ENCODE measurements at places on chromosomes 2 and 18.

DNA sequence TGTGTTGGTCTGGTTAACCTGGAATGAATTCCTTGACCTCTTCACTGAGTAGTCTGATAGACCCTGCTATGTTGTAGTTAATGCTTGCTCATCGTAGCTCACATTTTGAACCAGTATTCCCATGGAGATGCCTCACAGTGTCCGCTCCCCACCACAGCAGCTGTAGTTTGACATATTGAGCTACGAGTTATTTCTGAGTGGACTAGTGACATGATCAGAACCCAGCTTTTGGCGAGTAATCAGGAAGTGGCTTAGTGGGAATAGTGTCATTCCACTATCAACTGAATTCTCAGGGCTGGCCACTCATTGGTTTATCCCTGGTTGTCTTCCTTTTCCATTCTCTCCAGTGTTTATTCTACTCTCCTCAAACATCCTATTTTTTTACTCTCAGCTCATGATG is 102.7 kb downstream of the MYO1B start:
- DNase-seq, result no peak

DNA sequence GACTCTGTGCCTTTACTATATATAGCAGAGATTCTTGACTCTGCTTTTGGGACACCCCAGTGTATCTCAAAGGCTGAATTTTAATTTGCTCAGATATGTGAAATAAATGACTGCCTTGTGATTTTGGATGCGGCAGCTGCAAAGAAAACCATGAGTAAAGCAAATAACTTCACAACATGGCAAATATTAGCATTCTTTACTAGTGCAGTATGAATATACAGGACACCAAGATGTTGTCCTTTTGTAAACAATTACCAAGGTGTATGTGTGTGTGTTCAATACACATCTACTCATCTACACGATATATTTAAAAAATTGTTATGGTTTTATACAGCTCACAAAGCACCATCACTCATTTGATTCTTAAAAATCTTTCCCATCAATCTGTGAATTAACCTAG is 70.6 kb upstream of the TCF4 start:
- DNase-seq, result no peak

DNA sequence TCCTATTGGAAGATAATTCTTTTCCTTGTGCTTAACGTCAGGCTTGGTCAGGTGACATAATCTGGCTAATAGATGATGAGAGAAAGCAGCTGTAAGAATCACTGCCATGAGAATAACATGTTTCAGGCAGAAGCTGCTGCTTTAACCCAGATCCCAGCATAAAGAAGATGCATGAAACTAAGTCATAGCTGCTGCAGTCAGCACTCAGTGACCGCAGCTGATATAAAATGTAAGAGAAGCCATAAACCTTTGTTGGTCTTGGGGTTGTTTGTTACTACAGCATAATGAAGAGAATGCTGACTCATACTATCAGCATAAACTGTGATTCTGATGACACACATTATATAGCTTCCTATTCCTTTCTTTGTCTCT is 274.3 kb upstream of the TRIB2 start:
- no peak for DNase-seq

- no peak for DNase-seq
These were observed 125.7 kb downstream of the UXS1 start for GRCh38 chr2:106068451-106068850.

DNA sequence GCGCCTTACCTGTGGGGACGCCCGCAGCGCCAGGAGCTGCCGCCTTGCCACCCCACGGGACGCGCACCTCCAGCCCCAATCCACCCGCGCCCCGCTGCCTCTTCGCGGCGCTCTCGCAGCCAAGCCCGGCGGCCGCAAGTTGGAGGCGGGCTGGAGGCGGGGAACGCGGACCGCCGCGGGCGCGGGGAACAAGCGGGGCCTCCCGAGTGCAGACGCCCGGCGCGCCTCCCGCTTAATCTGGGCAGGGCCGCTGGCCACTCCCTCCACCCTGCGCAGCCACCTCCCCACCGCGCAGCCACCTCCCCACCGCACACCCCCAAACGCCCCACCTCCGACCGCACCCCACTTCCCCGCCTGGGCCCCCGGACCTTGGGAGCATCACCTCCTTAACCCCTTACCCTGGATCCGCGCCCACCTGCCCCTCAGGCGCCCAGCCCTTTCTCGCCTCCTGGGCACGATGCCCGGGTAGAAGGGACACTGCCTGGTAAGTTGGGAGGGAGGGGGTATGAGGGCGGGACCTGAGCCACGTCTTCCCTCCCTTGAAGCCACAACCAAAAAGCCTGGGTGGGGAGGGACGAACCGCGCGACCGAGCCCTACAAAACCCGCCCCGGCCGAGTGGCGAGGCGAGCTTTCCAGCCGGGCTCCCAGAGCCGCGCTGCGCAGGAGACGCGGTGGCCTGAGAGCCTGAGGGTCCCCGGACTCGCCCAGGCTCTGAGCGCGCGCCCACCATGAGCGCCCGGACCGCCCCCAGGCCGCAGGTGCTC is at the start of the genes COL4A3 and COL4A4:
COL4A3 (plus strand) TSS at position 627 of the 765 bp plus-strand sequence; CDS start at position 730, 103 bp downstream.
COL4A4 (minus strand) TSS at position 208 of the 765 bp plus-strand sequence. CDS start 16,722 bp downstream, outside the sequence.
- DNase-seq, result no peak

- DNase-seq, result no peak
These were observed 86.4 kb upstream of the MAP4K3 start for GRCh38 chr2:39523308-39524044.

GRCh38 chr2:118842661-118843482 is 4.6 kb downstream of the EN1 start:
- DNase-seq, result no peak

DNA sequence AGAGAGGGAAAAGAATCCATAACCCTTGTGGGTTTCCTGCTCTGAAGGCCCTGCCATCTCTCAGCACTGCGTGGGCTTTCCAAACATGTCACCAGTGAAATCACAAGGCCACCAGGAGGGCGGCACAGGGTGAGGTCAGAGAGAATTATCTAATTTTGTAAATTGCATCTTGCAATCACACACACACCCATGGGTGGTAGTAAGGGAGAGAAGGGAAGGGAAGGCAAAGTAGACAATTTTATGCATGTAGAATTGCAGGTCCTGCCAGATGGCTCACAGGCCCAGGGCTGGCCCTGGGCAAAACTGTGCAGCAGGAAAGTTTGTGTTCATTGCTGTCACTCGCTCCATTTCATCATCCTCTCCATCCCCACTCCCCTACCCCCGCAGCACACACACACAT is 21.0 kb upstream of the ZBTB7C start:
- no peak for DNase-seq

DNA sequence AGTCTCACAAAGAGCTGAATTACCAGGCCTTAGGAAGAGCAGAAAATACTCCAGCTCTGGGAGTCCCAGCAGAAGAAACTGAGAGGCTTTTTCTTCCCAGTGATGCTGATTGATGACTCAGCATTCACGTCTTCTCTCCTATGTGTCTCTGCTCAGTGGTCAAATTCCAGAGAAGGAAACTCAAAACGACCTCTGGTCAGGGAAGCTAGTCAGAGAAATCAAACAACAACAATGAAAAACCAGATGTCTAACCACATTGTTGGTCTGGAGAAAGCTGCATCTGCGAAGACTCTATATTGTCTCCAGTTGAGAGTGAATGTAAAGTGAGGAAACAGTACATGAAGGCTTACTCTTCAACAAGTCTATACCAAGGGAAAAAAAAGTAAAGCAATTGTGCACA is 28.6 kb upstream of the CERS6 start:
- DNase-seq, result no peak

All from stimulated activated CD4-positive, alpha-beta T cell treated with anti-CD3 and anti-CD28 coated beads, Interleukin-15, amount 100 ng/mL, for 1 hour (primary cell).